ENCODE measurements at places on chromosomes 3 and 15.

DNA sequence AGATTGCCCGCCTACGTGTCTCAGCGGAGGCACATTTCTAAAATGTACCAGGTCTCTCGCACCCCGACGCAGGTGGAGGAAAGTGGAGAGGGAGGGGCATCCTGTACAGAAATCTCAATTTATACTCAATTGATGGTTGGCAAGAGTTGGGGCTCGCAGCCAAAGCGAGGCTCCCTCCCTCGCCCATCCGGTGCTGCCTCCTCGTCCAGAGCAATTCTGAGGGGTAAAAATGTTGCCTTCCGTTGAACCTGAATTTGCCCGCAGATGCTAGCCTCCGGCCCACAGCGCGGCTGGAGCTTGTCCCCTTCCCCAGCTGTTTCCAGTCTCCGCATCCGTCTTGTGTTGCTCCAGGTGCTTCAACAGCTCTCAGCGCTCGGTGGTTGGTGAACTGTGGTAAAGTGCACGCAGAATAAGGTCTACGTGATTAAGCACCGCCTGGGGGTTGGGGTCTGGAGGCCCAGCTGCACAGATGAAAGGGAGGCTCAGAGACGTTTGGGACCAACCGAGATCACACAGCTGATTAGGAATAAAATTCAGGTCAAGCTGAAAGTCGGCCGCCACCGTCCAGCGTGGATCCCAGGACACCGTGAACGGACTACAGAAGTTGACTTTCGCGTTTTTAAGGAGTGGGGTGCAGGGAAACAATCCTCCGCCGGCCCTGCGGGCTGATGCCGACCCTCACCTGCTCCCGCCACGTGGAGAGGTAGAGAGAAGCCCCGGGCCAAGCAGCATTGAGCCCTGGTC lies 846 bp upstream of the POLG start:
- DNase-seq = no peak

GRCh38 chr15:45495588-45495987 lies 27.0 kb downstream of the SLC30A4 start:
- no peak for DNase-seq

DNA sequence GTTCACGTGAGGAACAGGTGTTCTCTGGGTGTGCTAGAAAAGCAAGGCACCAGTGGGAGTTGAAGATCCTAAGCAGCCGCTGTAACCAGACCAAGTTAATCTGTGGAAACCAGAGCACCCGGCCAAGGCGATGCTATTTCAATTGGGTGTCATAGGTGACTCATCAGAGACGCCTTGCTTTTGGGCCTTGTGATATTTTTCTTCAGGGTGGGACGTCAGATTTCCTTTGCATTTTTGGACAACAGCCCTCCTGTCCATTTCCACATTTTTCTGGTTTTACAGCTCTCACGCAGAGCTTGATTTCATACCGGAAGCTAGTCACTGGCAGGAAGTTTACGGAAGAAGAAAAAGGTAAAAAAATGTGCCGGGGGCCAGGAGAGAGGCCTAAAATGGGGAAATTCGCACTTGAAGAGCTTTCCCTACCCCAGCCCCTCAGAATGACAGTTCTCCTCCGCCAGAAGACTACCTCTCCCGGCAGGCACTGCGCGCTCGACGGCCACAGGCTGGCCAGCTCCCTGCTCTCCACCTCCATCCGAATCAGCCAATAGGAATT lies 471 bp upstream of the KBTBD8 start:
- no peak for DNase-seq

DNA sequence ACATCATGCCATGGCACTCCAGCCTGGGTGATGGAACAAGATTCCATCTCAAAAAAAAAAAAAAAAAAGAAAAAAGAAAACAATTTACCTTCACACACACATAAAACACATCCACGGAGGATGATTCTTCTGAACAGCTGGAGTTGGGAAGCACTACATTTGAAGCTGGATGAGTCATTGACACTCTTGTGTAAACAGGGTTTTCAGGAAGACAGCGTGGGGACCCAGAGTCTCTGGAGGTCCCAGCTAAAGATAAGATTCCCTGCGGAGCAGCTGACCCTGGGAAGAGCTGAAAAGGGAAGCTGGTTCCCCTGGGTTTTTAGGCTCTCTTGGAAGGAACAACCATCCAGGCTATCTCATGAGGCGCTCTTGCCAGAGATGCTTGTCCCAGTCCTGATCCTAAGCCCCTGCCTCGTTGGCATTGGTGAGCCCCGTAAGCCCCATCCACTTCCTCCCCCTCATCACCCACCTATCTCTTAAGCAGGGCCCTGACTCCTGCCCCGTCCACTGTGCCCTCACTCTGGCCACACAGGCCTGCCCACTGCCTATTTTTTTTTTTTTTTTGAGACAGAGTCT lies 32.0 kb upstream of the FURIN start:
- DNase-seq = no peak

All from stimulated activated CD8-positive, alpha-beta memory T cell treated with anti-CD3 and anti-CD28 coated beads, Interleukin-4, amount 100 ng/mL, for 4 hours (primary cell).